ENCODE measurements at places on chromosomes 12 and 14.

DNA sequence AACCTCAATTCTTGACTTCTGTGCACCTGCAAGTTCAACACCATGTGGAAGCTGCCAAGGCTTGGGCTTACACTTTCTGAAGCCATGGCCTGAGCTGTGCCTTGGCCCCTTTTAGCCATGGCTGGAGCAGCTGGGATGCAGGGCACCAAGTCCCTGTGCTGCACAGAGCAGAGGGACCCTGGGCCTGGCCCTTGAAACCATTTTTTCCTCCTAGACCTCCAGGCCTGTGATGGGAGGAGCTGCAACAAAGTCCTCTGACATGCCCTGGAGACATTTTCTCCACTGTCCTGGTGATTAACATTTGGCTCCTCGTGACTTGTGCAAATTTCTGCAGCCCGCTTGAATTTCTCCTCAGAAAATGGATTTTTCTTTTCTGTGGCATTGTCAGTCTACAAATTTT, 132.4 kb downstream of the TPH2 start:
- no peak for DNase-seq

GRCh38 chr14:57871459-57872080, 5.7 kb upstream of the SLC35F4 start:
- no peak for DNase-seq

- DNase-seq: peak; percentile 62
Measured at GRCh38 chr14:104601786-104602185, 2.8 kb downstream of the TMEM179 start.

DNA sequence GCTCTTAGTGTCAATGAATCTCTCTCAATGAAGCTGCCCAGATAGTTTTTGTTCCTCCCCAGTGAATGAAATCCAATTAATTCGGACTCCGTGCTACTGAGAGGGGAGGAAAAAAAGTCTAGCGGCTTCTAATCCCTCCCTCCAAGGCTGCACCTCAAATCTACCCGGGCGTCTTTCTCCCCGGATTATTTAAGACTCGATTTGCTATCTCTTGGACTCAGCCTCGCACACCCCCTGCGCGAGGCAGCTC, 134 bp downstream of the DUSP6 start:
- DNase-seq: no peak

GRCh38 chr12:116122628-116123027, 154.9 kb downstream of the MED13L start:
- DNase-seq: no peak

GRCh38 chr14:102390064-102390855, 27.5 kb downstream of the TECPR2 start:
- DNase-seq: no peak

DNA sequence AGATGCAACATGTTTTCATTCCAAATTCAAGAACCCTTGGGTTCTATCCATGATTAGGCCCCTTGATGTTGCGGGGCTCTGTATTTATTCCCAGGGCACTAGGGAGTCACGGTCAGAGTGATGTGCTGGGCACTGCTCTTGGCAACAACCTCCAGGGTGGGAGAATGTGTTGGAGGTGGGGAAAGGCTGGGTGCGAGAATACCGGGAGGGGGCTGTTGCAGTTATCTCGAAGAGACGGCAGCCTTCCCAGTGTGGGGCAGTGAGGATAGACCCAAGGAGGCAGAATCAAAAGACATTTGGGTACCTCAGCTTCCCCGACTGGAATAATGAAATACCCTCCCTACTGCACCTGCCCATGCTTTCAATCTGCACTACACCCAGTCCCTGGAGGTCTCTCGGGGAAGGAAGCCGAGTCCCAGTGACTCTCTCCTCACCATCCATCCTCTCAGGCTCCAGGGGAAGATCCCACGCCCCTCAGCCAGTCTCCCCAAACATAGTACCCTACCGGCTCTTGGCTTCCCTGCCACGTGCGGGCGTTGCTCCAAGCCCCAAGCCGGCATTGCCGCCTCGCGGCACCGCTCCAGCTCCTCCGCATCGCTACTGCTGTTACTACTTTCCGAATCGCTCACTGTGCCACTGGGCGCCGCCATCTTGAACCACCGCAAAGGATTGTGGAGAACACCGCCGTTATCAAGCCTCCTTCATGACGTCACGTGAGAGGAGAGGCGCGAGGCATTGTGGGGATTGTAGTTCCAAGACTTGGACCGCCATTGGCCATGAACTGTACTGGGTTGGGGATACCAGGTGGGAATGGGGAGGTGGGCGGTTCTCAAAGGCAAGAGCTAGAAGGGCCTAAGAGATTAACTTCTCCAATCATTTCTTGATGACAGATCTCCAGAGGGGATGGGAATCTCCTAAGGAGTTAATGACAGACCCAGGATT, at the start of gene C12orf43:
C12orf43 (minus strand) TSS at position 663 of the 942 bp plus-strand sequence; CDS start at position 650, 13 bp downstream.
- DNase-seq: peak; percentile 95

- no peak for DNase-seq
Measured at GRCh38 chr12:126768517-126768916, 1498.5 kb upstream of the TMEM132C start.

- no peak for DNase-seq
Measured at GRCh38 chr12:95739561-95740313, 50.8 kb downstream of the NTN4 start.

- no peak for DNase-seq
Measured at GRCh38 chr14:77603654-77604255, 12.7 kb downstream of the SPTLC2 start.

DNA sequence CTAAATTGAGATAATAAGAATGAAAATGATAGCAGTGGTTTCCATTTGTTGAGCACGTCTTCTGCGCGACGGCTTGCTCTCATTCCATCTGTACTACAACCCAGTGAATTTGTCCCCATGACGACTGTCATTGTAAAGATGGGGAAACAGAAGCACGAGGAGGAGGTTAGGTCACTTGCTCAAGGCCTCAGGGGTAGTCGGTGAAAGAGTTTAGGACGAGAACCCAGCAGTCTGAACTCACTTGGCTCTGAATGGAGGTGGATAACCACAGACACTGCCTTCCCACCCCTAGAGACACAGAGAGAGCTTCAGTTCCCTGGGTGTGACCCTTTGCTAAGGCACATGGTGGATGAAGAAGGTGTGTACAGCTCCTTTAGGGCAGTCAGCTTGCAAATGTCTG, 30.9 kb upstream of the PLEKHG3 start:
- no peak for DNase-seq

DNA sequence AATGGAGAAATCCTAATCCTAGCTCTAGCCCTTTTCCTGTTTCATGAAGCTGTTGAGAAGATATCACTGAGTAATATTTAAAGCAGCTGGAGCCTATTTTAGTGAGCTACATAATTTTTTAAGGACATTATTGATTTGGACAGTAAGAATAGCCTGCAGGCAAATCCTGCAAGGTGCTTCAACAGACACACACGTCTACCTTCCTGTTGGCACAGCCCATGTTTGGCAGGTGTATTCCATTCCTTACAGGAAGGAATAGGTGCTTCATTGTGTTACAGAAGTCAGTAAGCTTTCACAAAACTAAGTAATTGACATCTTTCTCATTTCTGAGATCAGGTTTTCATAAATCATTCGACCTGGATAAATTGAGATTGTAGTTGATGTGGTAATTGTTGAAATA, 50.6 kb downstream of the FOXA1 start:
- DNase-seq: no peak

DNA sequence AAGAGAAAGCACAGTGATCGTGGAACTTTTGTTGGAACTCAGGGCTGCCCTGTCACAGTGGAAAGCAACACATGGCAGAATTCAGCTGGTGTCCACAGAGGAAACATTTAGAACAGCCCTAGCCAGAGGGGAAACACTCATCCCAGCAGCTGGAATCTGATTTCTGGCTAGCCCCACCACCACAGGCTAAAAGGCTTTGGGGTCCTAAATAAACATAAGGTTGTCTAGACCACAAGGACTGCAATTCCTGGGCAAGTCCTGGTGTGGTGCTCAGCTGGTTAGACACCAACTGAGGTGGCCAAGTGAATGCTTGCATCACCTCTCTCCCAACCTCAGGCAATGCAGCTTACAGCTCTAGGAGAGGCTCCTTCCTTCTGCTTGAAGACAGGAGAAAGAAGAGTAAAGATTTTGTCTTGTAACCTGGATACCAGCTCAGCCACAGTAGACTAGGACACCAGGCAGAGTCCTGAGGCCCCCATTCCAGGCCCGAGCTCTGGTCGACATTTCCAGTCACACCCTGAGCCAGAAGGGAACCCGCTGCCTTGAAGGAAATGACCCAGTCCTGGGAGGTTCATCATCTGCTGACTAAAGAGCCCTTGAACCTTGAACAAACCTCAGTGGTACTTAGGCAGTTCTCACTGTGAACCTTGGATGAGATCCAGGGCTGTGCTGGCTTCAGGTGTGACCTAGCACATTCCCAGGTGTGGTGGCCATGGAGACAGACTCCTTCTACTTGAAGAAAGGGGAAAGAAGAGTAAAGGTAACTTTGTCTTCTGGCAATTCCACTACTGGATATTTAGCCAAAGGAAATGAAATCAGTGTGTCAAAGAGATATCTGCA, 85.4 kb upstream of the PLXNC1 start:
- DNase-seq: no peak

DNA sequence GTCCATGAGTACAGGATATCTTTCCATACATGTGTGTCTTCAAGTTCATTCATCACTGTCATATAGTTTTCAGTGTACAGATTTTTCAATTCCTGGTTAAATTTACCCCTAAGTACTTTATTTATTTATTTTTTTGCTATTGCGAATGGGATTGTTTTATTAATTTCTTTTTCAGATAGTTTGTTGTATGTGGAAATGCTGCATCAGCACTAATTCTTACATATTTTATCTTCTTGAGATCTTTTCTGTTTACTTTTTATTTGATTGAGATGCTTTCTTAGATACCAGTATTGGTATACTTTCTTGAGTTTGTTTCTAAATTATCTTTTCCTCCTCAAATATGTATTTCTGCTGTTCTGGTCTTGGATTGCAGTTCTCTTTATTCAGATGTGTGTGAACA, 148.9 kb downstream of the RGS6 start:
- DNase-seq: no peak

GRCh38 chr14:64856529-64857445, 22.9 kb downstream of the SPTB start:
- DNase-seq: no peak

DNA sequence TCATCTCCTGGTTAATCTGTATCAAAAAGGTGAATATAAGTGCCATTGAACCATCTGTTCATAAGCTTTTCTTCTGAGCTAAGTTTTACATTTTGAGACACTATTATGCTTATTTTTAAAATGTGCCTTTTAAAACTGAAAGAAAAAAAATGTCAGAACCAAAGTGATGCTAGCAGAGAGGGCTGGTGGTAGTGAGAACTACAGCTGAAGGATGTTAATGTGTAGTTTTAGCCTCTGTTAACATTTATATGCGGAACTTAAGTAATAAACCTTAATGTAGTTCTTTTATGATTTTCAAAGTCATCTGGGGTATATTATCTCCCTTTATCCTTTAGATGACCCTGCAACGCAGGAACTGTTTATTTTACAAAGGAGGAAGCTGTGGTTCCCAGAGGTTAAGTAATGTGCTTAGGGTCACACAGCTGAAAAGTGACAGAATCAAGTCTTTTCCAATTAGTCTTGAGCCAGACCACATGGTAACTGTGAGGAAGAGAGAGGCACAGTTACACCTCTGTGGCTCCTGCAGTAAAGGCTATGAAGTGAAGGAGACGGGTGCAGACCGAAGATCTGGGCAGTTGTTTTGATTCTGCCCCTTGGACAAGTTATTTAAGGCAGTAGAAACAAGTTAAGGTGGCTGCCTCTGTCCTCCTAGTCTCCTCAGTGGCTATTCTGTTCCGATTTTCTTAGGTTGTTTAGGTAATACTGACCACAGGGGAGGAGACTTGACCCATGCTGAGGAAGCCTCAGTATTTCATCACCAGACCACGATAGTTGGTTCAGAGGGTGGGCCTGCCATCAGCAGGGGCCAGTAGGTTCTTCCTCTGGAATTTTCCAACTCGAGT, 23.9 kb downstream of the GNG2 start:
- no peak for DNase-seq

DNA sequence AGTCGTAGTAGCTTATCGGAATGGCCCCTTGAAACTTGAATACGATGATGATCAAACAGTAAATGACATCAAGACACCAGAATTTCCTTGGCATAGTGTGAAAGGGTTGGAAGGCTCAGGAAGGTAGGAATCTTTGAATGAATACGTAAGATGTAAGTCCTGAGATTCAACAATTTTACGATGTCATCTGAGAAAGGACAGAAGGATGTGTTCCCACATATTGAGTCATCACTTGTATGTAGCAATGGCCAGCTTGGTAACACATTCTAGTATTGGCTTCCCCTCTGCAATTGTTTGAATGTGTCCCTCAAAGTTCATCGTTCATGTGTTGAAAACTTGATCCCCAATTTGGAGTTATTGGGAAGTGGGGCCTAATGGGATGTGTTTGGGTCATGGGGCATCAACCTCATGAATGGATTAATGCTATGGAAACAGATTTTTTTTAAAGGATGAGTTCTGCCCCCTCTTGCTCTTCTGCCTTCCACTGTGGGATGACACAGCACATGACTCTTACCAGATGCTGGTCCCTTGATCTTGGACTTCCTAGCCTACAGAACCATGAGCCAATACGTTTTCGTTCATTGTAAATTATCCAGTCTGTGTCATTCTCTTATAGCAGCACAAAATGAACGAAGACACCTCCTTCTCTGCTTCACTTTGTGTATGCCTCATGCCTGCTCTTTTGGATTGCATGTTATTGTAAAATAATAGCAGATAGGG, 284.6 kb downstream of the BCAT1 start:
- DNase-seq: no peak

DNA sequence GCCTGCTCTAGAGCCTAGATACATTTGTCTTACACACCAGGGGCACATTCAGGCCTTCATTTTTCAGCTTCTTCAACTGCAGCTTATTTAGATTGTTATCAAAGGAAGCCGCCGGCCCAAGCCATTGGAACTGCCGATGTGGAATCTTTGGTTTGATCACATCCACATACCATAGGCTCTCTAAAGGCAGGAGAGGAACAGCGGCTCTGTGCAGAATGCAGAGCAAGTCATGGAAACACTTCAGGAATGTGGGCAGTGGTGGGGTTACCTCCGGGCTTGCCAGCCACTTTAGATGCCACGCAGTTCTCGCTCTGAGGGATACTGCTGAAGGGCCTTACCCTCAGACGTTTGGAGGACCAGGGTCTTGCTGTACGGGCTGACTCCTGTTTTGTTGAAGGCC, 53.4 kb upstream of the PYGL start:
- DNase-seq: no peak

DNA sequence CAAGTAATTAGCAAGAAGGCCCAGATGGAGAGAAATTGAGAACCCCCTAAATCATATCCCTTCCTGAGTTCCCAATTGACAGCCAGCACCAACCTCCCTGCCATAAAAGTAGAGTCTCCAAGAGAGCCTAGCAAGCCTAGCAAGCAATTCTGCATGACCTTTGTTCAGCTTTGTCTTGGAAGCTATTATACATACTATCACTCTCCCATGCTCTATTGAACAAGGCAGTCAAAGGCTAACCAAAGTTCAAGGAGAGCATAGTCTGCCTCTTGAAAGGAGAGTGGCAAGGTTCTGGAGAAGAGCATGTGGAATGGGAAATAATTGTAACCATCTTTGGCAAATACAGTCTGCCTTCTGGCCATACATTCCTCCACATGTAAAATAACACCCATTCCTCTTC, 7.8 kb downstream of the ACOT4 start:
- DNase-seq: no peak

GRCh38 chr12:107365703-107366102, 272.4 kb upstream of the CRY1 start:
- no peak for DNase-seq

Measured in chondrocyte (in vitro differentiated cells).